Right forelimb (tissue), 1 donor: ENCODE measurements at places on chromosomes 11 and 22.

DNA sequence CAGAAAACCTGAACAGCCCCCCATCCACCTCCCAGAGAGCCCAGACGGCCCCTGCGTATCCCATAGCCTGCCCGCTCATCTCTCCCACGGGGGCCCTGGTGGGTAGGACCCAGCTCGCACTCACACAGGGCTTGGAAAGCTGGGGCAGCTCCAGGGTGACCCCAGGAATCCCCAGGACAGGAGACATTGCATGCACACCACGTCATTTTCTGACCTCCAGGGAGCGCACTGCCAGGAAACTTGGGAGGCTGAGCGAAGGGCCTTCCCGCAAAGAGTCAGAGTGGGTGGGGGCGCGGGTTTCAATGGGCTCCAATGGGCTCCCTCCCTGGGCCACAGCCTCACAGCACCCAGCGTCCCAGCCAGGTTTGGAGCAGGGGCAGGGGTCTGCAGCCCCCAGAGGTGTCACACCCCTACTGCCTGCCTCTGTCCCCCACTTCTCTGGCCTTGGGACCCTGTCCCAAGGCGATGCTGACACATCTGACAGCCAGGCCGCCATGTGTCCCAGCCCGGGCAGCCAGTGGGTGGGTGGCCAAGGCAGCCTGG, 8.2 kb upstream of the SYT8 start:
- peak; percentile 76 for DNase-seq

DNA sequence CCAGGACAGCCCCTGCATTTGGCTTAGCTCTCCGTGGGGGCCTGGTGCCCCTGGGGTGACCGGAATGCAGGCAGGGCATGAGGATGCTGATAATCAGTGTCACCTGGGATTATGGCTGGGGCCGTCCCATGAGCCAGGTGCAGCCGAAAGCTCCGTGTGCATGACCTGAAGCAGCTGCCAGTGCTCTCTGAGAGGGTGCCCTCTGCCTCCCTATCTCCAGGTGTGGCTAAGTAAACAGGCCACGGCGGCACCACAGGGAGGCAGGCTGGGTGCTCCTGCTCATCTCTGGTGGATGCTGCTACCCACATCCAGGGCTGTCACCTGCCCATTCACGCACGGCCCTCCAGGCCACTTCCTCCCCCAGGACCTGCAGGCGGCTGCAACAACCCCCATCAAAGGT, 29.8 kb downstream of the DUSP8 start:
- DNase-seq, result no peak

GRCh38 chr11:32279672-32280071, 155.7 kb downstream of the WT1 start:
- DNase-seq, result no peak

GRCh38 chr11:40166892-40167291, 1292.6 kb downstream of the LRRC4C start:
- DNase-seq, result no peak

DNA sequence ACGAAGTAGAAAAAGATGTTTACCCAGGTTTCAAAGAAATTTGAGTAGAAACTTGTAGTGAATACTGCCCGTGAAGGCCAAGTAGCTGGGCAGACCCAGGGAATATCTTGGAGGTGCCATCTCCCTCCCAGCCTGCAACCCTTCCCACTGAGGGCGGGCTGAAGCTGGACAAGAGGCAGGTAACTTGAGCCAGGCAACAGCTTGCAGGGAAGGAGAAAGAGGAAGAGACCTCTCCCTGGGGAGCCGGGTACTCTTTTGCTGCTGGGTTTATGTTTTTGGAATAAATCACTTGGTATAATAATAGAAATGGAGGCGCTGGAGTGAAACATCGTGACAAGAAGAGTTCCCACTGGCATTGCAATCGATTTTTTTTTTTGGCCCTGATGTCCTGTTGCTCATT, 49.4 kb upstream of the JAM3 start:
- DNase-seq, result no peak

- DNase-seq, result no peak
These were observed 1.7 kb downstream of the CREBZF start for GRCh38 chr11:85663080-85663752.

GRCh38 chr22:28773461-28773867, 969 bp downstream of the CCDC117 start:
- DNase-seq, result no peak

DNA sequence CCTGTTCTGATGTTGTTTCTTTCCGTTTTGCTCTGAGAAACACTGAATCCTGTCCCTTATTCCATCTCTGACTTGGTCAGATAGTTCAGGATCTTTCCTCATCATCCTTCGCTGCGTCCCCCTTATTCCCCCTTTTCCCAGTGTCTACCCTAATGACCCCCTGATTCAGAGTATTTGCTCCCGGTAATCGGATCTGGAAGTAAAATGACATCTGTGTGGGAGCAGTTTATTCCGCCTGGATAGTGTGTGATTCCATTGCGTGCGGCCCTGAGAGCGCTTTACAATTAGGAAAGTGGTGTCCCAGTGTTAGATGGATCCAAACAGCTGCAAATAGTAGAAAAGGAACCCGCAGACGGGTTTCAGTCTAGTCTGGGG, 606 bp downstream of the DRG1 start:
- no peak for DNase-seq

- no peak for DNase-seq
These were observed 593.6 kb downstream of the CNTN5 start for GRCh38 chr11:99614352-99614751.

DNA sequence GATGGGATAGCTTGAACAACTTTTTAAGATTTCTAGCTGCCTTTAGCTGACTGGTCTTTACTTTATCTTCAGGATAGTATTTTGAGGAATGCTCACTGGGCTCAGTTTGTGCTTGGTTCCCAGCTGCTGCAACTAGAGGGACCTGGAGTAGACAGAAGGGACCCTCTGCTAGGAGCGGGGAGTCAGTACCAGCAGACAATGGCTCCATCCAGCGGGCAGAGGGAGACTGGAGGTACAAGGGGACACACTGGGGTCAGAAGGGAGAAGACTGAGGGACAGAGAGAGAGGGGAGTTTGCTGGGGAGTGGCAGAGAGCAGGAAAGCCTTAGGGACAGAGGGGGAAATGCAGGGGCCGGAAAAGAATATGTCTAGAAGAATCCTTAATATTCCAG, 22.0 kb upstream of the ACER3 start:
- no peak for DNase-seq

DNA sequence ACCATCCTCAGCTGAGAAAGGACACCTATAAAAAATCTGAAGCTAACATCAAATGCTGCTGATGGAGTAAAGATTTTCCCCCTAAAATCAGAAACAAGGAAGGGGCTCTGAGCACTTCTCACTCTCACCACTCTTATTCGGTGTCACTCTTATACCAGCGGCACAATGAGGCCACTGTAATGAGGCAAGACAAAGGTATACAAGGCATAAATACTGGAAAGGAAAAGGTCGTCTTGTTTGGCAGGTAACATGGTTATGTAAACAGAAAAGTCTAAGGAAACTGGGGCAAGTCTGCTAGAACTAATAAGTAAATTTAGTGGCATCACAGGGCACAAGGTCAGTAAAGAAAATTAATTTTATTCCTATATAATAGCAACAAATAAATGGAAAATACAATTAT, 8.1 kb upstream of the MOB2 start:
- no peak for DNase-seq

DNA sequence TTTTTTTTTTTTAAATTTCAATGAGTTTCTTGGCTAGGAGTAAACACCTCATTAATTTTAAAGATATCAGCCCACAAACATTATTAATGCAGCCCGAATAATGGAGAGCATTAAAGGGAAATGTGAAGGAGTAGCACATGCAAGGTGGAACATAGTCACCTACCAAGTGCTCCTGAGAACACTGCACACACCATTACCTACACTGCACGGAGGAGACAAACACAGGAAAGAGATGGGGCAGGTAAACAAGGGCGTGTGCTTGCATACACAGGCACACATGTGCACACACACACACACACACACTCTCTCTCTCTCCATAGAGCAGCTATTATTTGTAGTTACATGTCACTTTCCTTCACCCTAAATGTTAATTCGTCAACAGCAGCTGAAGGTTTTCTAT, 30.2 kb downstream of the HTR3B start:
- DNase-seq, result no peak

GRCh38 chr11:70597751-70598625, 199.7 kb downstream of the CTTN start:
- no peak for DNase-seq

GRCh38 chr11:6022956-6023355, 7.6 kb downstream of the OR56A1 start:
- DNase-seq, result no peak

DNA sequence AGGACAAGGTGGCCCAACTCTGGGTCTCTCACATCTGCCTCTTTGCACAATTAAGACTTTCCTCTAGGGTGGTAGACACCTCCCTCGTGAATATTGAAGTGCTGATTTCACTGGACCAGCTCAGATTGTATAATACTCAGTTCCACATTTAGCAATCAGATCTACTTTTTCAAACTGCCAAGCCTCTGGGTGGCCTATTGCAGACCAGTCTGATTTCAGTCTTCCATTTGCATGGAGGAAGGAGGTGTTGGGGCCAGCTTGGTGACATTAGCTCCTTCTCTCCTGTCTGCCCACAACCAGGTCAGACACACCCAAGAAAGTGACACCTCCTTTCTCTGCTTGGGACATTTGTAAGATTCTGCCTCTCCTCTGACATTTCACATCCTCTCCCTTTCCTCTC, 78.2 kb downstream of the PPFIBP2 start:
- no peak for DNase-seq

GRCh38 chr22:32836280-32837123, 35.0 kb downstream of the TIMP3 start:
- DNase-seq, result no peak

DNA sequence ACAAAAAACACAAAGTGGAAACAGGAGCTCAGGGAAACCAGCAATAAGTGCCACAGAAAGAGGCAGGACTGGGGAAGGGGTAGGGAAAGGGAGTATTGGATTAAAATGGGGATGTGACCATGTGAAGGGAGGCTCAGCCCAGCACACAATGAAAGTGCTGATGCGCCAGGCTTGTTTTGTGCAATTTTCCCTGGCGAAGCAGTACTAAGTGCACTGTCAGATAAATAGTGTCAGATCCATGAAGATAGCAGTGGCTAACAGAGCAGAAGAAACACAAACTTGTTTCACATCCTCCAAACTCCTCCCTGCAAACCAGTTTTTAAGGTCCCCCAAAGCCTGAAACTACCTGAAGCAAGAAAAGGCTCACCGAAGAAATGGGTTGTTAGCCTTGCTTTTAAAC, 50.7 kb upstream of the RAPSN start:
- no peak for DNase-seq

GRCh38 chr22:35531202-35531601, 9.4 kb upstream of the RASD2 start:
- no peak for DNase-seq

DNA sequence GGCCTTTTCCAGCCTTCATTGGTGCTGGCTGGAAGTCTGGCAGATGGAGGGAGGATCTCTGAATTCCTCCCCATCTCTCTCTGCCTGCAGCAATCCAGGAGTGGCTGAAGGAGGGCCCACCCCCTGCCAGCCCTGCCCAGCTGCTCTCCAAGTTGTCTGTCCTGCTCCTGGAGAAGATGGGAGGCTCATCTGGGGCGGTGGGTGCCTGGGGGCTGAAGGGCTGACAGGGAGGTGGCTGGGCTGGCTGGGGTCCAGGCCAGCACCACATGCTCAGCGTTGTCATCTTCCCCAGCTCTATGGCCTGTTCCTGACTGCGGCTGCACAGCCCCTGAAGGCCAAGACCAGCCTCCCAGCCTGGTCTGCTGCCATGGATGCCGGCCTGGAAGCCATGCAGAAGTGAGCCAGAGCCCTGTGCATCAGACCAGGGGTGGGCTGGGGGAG, 12.2 kb downstream of the TKFC start:
- no peak for DNase-seq

- no peak for DNase-seq
These were observed 389 bp upstream of the CASP12 start for GRCh38 chr11:104898685-104899013.

GRCh38 chr11:16806791-16807190, 68.3 kb downstream of the C11orf58 start:
- DNase-seq, result peak; percentile 60

DNA sequence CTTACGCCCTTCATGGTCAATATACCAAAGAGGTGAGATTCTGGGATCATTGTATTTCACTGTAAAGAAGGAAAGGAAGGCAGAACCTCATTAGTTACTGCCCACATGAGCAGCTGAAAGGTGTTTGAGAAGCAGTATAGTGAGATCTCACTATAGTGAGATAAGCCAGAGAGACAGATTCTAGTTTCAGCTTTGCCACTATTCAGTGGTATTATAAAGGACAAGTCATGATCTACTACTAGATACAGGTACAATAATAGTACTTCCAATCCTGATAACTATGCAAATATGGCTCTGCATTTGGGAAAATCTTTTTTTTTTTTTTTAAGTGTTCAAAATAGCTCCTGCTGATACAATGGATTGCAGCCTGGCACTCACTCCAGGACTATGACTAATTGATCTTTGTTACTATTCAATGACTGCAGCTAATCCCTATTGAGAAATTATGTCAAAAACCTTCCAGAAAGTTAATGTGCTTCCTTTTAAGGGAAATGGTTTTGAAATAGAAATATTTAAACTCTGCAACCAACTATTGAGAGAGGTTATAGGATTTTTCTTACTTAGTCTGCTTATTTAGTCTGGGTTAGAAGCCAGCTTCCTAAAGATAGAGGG, 8.3 kb upstream of the DLAT start:
- no peak for DNase-seq

DNA sequence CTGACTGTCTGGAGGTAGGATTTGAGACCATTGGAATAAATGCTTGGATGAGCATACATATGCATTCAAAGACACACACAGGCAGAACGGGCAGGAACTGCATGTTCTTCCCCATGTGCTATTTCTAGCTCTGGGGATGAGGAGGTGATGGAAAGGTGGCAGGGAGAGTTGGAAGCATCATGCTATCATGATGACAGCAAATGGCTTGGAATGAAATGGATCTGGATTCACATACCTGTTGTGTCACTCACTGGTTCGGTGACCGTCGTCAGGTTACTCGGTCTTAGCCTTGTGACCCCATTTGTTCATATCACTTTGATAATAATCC, 627.9 kb upstream of the KIRREL3 start:
- no peak for DNase-seq

GRCh38 chr11:40879911-40880310, 579.5 kb downstream of the LRRC4C start:
- DNase-seq, result no peak

- DNase-seq, result peak; percentile 97
These were observed at the start of gene TRIM68 for GRCh38 chr11:4607781-4608666. TRIM68 (minus strand) TSS chr11:4608231; CDS start chr11:4605504, 2,727 bp downstream.

- DNase-seq, result no peak
These were observed 35.7 kb downstream of the TRIM29 start for GRCh38 chr11:120102050-120102863.

- no peak for DNase-seq
These were observed 22.7 kb downstream of the NCAM1 start for GRCh38 chr11:112983887-112984286.

GRCh38 chr11:65906602-65907001, 6.4 kb upstream of the FOSL1 start:
- DNase-seq, result no peak

- DNase-seq, result no peak
These were observed 70.8 kb upstream of the PHOX2A start for GRCh38 chr11:72314600-72315392.
